ENCODE measurements at places on chromosomes 1 and 21. TPM values are rescaled to one million over a fixed set of nuclear protein-coding genes. Genes with fewer than 3 reads are reported as not detected.

GRCh38 chr1:245458761-245459174 is 304.0 kb downstream of the KIF26B start:
- no peak for DNase-seq

Gene S100A9
- not detected for total RNA-seq

Gene TCHH
- not detected for total RNA-seq

Gene ELAVL4
- total RNA-seq: not detected

DNA sequence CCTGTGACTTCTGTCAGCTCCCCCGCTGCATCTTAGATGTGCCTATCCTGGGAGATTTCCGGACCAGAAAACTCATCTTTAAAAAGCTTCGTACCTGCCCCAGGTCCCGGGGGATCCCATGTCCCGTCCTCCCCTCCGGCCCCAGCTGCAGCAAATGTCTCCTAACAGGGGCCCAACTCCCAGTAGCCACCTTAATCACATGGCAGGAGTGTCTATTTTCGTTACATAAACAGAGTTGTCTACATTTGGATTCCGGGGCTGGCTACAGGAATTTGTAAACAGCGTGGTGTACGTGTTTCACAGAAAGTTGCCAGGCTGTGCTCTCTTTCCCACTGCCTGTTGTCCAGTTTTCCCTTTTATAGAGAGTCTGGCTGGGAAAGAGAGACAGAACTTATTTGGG is 17.9 kb upstream of the KCNE2 start:
- DNase-seq: no peak

DNA sequence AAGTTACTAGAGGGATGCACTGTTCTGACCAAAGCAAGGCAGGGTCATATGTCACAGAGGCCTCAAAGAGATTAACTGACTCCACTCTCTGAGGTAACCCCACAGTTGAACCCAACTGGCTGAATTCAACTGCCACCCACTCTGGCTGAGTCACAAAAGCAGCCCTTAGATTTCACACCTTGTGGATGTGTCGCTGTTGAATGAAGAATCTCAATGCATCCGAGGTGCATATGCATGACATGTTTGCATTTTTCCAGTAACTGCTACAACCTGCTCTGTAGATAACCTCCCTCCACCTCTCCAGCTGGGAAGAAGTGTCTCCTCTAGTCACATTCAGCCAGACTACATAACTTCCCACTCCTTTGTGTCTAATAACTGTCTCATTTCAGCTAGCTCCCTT is 27.9 kb upstream of the KIF21B start:
- DNase-seq: no peak

Gene CENPS
- total RNA-seq: 16.1 TPM

DNA sequence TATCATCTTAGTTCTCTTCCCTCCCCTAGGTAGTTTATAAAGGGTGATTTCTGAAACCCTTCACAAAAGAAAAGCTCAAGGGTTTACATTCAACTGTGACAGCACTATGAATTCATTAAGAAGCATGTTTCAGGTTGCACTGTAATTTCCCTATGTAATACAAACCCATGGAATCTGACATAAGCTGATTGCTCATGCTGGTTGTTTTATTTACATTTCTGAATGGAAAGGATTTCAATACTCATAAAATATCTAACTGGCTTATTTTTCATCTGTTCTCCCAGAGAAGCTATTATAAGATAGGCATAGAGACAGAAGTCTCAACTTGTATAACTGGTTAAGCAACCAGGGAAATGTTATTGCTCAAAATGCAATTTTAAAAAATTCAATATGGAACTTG is 20.5 kb downstream of the WNT2B start:
- DNase-seq: no peak

DNA sequence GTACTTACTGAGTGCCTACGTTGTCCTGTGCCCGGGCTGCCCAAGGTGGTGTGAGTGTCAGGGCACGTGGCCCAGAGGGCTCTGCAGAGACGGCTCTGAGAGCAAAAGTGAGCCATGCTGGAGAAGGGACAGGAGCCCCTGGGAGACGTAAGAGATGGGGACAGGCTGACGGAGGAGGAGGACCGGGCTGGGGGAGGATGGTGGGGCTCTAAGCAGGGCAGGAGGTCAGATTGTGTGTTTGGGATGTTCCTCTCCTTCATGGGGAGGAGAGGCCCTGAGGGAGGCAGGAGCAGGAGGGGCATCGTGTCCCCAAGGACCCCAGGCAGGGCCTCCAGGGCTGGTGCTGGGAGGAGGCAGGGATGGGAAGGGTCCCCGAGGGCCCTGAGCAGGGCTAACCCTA is 158.9 kb downstream of the PCBP3 start:
- DNase-seq: no peak
